CD8-positive, alpha-beta T cell (primary cell): ENCODE measurements at places on chromosomes 1 and 21.

GRCh38 chr1:46575300-46575699, 23.9 kb upstream of the KNCN start:
- DNase-seq = no peak

DNA sequence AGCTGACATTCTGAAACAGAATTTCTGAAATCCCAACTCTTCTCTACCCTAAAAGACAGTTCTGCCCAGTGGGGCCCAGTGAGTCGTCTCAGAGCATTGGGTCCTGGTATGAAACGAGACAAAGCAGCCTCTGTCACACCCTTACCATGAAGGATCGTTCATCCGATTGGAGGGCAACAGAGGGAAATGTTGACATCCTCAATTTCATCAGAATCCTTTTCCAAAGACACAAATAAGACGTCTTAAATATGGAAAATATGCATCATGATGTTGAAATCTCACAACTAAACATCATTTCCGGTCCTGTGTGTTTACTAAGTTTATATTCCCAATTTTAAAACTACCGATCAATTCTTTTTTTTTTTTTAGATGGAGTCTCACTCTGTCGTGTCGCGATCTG, 112.1 kb upstream of the SLC45A1 start:
- DNase-seq = no peak

GRCh38 chr1:226640321-226641136, 92.0 kb downstream of the STUM start:
- no peak for DNase-seq

DNA sequence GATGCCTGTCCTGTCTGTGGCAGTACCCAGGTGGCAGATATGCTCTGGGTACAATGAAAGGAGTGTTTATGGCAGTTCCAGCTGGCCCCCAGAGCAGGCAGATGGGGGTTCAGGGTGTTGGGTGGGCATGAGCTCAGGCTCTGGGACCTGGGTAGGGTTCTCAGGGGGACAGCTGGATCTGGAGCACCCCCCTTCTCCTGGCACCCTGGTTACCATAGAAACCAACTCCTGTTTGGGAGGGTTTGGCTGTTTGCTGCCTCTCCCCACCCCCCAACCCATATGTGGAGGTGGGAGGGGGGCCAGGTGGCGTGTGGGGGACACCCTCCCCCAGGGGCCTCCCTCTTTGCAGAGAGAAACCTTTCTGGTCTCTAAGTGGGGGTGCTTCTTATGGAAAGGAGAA, 7.1 kb downstream of the FOXO6 start:
- no peak for DNase-seq

DNA sequence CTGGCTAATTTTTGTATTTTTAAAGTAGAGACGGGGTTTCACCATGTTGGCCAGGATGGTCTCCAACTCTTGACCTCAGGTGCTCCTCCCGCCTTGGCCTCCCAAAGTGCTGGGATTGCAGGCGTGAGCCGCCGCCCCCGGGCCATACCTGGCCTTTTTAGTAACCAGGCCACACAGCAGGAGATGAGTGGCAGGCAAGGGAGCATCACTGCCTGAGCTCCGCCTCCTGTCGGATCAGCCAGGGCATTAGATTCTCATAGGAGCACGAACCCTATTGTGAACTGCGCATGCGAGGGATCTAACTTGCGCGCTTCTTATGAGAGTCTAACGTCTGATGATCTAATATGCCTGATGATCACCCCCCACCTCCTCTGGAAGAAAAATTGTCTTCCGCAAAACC, 308.7 kb upstream of the PRMT6 start:
- no peak for DNase-seq

DNA sequence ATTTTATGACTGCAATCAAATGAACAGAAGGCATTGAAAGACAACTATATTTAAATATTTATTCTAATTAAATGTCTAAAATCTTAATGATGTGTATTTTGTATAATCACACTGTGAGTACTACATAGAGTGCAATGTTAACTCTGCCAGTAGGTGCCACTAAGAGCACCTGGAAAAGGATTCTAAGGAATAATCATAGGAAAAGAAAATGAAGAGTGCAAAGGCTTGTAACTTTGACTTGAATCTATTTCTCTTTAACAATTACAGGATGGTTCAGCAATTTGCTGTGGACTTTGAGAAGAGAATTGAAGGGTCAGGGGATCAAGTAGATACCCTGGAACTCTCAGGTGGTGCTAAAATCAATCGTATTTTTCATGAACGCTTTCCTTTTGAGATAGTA, 200.4 kb downstream of the DNM3 start:
- DNase-seq = no peak

DNA sequence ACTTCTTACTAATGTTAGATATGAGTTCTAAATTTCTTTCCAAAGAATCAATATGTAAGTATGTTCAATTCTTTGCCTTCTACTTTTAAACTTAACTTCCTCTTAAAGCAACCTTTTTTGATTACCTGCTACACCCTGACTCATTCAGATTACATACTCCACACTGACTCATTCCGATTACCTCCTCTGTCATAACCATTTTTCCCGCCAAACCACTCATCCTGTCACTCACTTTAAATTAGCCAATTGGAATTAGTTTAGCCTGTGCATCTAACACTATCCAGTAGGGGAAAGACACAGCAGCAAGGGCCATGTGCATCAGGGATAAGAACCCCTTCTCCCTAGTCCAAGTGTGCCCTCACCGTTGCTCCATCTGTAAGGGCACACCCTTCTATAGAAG, 815.5 kb downstream of the BRINP3 start:
- DNase-seq = no peak

DNA sequence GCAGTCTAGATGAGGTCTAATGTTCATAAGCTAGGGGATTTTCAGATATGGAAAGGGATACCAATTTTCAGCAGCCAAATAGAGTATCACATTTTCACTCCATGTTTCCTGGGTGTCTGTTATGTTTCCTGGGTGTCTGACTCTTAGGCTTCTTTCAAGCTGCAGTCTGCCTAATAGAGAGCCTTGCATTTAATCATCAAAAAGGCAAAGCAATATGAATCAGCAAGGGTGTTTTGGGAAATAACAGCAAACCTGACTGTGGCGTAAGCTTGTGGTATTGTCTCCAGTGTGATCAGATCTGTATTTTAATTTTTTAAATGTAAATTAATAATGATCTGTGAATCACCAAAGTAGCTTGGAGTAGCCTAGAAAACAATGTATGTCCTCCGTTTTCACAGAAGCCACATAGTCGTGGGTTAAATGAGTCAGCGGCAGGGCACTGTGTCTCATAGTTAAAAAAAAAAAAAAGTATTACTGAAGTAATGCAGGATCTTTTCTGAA, 10.4 kb downstream of the LGALS8 start:
- no peak for DNase-seq

DNA sequence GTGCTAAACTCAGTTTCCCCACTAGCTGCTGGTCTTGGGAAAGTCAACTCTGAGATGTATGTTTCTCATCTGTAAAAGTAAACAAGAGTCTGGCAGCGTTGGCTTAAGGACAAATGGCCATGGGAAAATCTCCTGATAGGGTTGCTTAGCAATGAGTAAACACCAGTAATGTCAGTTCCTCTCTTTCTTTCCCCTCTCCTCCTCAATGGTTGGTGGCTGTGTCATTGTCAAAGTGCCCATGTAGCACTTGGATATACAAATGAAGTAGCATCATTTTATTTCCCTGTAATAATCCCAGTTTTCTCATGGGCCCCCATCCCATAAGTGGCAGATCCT, 2.2 kb upstream of the FYB2 start:
- DNase-seq = no peak

DNA sequence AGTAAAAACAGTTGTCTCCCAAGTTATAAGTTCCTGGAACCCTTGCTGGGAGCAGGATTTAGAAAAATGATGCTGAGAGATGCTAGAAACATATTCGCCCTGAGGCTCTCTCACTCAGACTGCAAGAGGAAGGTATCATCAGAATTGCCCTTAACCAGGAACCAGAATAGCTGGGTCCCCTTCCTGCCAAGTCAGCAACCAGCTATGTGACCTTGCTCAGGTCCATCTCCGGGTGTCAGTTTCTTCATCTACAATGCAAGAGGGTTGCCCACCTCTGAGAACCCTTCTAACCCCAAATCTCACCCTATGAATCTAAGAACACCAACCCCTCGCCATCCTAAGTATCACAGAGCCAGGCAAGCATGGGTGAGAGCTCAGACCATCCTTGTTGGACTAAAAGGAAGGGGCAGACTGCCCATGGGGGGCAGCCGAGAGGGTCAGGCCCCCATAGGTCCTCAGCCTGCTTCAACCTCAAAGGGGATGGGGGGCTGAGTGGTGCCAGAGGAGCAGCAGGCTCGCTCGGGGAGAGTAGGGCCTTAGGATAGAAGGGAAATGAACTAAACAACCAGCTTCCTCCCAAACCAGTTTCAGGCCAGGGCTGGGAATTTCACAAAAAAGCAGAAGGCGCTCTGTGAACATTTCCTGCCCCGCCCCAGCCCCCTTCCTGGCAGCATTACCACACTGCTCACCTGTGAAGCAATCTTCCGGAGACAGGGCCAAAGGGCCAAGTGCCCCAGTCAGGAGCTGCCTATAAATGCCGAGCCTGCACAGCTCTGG, 390 bp upstream of the S100A9 start:
- no peak for DNase-seq

DNA sequence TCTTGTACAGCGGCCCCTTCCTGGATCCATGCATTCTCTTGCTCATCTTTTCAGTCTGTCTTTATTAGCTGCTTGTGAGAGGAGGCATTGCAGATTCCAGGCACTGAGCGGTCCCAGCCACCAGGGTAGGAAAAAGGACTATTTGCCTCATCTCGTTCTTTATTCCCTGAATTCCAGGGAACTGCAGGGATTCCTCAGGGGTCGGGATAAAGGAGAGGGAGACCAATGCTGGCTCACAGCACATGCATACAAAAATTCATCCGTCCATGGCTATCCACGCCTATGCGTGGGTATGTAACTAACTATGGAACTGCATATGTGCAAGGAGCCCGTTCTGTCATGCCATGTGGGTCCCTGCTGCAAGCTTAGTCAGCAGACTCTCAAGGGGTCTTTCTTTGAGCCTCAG, 879 bp upstream of the PLPPR5 start:
- DNase-seq = no peak

DNA sequence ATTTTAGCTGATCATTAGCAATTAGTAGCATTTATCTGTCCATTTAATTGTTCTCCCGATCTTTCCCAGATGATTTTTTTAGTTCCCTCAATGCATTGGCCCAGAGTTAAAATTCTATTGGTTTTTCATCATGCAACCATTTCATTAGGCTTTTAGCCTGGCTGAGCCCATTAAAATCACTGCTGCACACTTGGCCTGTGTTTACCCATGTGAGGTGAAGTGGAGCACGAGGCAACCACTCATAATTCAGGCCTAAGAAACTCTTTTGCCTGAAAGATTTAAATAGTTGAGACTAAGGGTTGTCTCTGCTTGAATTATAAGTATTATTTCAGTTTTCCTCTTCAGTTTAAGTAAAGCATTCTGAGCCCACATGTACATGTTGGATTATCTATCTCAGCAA, 889.0 kb upstream of the ADGRL4 start:
- DNase-seq = no peak

DNA sequence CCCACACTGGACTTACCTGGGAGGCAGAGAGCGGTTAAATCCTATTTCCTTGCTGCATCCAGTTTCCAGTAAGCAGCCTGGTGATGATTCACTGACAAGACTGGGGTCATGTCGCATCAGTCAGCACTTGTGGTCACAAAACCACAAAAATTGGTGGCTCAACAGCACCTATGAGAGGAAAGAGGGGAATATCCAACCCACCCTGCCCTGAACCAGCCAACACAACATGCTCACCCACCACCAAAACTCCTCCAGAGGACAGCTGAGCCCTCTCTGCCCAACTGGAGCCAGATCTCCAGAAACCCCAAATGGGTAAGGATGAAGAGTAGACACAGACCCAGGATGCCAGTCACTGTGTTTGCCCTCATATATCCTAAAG, 64.0 kb downstream of the CD46 start:
- DNase-seq = no peak

DNA sequence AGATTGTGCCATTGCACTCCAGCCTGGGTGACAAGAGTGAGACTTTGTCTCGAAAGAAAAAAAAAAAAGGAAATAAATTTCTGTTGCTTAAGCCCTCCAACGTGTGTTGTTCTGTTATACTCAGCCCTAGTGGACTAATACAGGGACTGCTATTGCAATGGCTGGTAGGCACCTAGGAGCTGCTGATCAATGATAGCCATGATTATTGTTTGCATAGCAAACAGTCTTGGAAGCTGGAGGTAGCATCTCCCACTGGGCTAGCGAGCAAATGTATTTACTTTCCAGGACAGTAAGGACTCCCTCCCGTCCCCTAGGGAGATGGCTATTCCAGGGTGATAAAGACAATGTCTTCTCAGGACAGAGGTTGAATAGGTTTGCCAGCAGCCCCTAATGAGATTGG, 13.5 kb upstream of the TNFRSF8 start:
- no peak for DNase-seq

- DNase-seq = no peak
Measured at GRCh38 chr21:15651172-15651571, 78.6 kb upstream of the USP25 start.

DNA sequence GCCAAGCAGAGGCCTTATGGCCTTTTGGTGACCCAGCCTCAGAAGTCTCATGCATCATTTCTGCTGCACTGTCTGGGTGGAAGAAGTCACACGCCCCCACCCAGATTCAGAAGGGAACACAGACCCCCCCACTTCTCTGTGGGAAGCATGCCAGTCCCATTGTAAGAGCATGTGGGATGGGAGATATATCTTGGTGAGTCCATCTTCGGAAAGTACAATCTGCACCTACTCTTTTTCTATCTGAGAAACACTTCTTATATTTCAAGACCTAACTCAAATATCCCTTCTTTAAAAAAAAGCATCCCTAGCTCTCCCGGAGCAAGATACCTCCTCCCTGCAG, 159.6 kb upstream of the FGGY start:
- DNase-seq = no peak

GRCh38 chr1:187336441-187337168, 507.9 kb downstream of the PLA2G4A start:
- DNase-seq = no peak

DNA sequence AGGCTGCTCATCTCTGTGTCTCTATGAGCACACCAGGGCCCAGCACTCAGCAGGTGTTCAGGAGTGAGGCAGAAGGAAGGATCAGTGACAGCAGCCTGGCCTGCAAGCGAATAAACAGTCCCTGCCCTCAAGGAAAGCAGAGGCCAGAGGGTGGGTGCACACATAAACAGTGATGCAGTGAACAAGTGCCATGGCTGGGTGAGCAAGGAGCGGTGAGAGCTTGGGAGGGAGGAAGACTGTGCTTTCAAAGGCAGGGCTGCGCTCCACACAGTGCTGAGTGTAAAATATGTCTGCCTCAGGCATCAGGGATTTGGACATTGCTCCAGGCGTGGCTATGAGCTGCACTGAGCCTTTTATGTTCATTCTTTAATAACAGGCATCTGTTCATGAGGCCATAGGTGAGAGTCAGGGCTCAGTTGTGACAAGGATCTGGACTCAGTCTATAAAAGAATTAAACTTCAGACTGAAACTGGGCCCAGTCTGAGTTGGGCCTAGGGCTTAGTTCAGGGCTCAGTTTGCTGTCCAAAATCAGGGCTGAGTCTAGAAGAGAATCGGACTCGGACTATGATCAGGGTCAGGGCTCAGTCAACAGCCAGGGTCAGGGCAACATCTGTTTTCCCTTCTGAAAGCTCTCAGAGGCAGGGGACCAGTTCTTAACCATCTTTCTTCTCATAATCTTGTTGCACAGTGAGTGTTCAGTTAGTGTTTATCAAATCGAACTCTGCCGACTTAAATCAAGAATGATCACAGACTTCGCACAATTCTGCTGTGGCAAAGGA, 213.7 kb downstream of the FOXD2 start:
- DNase-seq = no peak
